Stimulated activated naive CD8-positive, alpha-beta T cell treated with anti-CD3 and anti-CD28 coated beads, Interleukin-15, amount 100 ng/mL, for 72 hours (primary cell): ENCODE measurements at places on chromosomes 12 and 14.

- no peak for DNase-seq
Observed at GRCh38 chr12:22856178-22856577, 231.2 kb downstream of the ETNK1 start.

- no peak for DNase-seq
Observed at GRCh38 chr12:129753586-129753985, 150.2 kb downstream of the TMEM132D start.

DNA sequence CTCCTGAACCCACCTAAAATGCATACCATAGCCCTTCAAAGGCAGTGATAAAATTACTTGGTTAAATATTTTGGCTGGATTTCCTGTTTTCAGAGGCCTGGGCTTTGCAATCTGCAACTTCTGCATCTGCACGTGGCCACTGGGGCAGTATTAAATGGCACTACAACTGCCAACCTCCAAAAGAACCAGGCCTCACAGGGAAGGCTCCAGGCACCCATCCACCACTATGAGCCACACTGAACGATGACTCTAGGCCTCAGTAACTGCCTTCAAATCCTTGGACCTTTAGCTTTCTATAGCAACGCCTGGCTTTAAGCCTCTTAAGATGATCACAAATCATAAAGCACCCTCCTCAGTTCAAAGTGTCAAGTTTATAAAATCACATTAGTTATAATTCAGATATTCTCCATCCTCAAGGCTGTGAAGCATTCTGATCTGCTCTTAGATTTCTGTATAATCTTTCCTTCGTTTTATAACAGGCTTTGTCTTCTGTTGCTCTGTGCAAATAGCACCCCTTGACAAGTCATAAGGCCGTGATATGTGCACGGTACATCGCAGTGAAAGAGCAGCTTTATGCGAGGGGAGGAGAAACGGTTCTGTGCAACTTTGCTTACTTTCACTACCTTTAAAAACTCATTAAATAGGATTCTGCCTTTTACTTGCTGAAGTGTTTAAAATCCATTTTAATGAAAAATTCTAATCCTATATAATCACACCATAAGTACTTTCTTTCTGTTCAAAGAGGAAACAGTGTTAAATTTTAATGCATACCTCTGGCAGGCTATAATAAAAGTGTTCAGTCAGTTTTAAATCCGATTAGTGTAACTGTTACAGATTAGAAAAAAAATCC lies 196.4 kb upstream of the G2E3 start:
- no peak for DNase-seq

DNA sequence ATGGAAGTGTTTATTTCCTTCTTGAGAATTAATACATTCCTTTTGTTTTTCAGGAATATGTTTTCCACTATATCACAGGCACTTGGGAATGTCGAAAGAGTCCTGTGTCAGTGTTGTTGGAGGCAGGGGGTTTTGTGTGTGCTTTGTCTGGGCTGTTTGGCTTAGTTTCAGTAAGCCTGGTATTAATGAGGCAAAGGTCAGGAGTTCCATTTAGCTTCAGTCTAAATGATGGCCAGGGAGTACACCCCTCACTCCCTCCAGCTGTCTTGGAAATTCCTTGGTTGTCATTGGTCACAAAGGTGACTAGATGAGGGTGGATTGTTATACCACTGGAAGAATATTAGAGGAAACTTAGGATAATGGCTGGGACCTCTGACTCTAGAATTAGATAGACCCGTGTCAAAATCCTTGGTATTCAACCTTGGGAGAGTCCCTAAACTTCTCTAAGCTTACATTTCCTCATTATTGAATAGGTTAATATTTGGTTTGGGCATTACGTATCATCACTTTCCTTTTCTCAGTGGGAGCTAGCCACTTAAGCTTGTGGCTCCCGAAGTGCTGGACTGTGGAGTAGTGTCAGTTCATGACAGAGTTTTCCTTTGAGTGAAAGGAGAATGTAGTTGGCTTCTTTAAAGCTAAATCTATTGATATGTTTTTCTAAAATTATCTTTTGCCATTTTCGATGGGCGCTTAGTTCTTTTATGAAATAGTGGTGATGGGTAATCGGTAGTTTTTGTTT lies 5.2 kb downstream of the FRS2 start:
- no peak for DNase-seq
